H9 (cell line): ENCODE measurements at places on chromosomes 1 and 21.

DNA sequence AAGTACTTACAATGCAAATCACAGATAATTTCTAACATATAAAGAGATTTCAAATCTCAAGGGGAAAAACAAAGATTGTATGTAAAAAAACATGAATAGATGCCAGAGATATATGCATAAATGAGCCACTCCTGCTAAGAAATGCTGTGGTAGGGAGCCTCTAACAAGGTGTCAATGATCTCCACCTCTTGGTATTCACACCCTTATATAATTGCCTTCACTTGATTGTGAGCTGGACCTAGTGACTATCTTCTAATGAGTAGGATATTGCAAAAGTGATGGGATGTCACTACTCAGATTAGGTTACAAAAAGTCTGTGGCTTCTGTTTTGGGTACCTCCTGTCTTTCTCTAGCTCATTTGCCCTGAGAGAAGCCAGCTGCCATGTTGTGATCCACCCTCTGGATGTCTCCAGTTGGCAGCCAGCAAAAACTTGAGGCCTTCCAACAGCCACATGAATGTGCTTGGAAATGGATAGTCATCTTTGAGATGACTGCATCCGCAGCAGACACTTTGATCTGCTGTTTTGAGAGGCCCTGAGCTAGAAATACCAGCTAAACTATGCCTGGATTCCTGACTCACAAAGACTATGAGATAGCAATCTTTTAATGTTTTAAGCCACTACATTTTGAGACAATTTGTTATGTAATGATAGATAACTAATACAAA, 196.1 kb upstream of the FGGY start:
- DNase-seq = no peak

DNA sequence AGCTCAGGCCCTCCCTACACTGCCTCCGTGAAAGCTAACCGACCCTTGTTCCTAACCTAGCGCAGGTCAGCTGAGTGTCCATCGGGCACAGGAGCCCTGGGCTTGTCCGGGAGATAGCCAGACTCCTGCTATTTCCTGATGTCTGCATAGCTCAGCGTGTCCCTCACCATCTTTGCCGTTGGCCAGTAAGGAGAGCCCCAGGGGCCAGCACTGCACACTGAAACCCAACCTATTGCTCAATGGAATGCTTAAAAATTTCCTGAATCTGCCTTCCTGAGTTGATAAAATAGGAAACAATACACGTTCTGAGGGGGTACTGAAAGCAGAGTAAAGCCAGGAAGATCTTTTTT, 2.2 kb downstream of the RUNX1 start:
- no peak for DNase-seq

DNA sequence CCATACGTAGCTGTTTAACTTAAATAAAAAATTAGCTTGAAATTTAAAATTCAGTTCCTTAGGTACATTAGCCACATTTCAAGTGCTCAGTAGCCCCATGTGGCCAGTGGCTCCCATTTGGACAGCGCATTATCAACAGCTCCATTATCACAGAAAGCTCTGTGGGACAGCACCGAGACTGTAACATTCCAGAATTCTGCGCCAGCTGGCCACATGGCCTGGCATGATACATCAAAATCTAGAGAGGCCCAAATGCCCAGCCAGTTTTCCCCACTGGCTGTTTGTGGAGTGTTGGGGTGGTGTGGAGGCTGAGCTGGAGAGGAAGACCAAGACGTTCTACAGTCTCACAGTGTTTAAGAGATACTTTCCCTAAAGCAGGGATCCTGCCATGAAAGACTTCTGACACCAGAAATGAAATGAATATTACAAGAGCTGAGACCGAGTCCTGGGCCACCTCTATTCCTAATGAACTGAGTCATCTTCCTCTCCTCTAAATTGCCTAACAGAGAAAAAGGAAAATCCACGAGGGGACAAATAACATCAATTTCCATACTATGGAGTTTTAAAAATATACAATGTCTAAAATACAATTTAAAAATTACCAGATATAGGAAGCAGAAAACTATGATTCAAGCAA, 27.3 kb upstream of the ACTA1 start:
- no peak for DNase-seq

- DNase-seq = no peak
These were observed 7.0 kb downstream of the PPP1R15B start for GRCh38 chr1:204404629-204405028.

DNA sequence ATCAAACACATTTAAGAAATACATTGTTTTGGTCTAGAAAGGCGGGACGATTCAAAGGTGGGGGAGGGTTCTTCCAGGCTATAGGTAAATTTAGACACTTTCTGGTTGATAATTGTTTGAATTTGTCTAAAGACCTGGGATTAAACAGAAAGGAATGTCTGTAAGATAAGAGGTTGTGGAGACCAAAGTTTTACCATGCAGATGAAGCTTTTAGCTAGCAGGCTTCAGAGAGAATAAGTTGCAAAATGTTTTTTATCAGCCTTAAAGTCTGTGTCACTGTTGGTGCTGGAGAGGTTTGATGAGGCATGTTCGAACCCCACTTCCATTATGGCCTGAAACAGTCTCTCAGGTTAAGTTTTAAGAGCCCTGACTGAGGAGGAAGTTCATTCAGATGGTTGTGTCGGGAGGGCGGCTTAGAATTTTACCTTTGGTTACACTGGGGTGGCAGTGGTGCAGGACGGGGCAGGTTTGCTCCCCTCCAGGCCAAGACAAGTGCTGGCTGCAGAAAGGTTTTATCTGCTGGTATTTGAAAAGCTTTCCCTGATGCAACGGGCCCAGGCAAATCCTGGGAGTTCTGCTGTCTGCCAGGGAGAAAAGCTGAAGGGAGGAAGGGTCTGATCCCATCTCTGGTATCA, 16.0 kb upstream of the SLC2A5 start:
- no peak for DNase-seq

GRCh38 chr1:189431447-189431846, 1046.2 kb downstream of the BRINP3 start:
- no peak for DNase-seq

DNA sequence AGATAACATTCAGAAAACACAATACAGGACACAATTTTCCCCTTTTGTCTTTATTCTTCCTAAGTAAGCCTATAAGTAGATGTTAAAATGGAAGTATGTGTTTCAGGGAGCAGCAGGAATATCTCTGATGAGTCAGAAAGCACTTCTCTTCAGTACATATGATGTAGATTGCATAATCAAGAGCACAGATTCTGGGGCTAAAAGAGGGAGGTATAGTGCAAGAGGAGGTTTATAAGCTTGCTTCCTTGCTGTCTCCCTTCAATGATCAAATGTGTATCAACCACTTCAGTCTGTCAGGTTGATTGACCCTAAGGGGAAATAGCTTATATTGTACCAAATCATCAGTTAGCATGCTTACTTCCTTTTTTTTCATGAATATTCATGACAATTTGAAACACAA, 822.8 kb downstream of the BRINP3 start:
- DNase-seq = no peak

- no peak for DNase-seq
These were observed 8.2 kb upstream of the ST6GALNAC3 start for GRCh38 chr1:76066394-76066793.

DNA sequence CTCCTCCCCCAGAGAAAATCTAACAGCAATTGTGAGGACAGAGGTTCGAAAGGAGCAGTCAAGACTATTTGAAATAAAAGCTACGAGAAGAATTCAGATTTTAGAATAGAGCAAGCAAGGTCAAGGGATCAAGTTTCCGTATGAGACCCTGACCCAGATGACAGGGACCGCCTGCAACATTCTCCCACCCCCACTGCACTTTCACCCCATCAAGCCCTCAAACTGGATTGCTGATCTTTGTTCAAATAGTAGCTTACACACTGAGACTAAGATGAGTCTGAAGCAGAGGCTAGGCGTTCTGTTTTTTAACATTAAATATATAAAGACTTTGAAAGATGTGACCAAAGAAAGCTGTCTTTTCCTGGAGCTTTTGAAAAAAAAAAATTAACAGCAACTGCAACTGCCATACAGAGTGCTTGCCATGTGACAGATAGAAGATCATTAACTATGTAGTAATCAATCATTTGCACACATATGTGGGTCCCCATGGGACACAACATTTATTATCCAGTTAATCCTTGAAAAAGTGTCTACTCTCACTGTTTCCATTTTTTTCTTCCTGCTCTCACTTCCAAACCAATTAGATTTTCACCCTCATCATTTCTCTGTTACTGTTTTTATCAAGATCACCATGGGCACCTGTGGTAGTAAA, 120.0 kb downstream of the GRIK1 start:
- DNase-seq = no peak

GRCh38 chr1:160759740-160760139, 20.7 kb downstream of the SLAMF7 start:
- no peak for DNase-seq

DNA sequence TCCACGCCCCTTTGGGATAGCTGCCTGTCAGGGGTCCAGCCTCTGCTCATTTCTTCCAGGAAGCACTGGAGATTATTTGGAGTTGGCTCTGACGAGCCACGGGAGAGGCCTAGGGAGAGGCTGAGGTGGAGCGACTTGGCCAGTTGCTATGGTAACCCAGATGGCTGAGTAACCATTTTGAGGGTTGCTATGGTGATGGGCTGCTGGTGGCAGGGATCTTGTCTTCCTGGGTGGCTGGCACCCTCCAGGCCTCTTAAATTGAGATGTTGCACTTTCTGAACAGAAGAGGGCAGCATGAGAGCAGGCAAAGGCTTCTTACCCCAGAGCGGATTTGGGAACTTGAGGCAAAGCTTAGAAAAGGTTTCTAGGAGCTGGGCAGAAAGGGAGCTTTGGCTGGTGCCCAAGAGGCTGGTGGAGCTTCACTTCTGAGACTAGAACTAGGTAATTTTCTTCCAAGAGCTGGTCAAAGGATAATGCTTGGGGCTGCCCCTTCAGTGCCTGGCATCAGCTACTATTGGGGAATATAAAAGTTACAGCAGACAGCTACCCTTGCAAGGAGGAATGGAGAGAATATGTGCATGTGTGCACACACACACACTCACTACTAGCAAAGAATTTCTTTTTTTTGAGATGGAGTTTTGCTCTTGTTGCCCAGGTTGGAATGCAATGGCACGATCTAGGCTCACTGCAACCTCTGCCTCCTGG, 72.5 kb downstream of the NDUFS5 start:
- DNase-seq = peak; percentile 94

- DNase-seq = no peak
These were observed 1.0 kb downstream of the AKR7A2 start for GRCh38 chr1:19310720-19311502.

GRCh38 chr1:86992861-86993260, 78.4 kb downstream of the HS2ST1 start:
- no peak for DNase-seq

- DNase-seq = no peak
These were observed 24.2 kb upstream of the C1orf174 start for GRCh38 chr1:3924186-3924824.

DNA sequence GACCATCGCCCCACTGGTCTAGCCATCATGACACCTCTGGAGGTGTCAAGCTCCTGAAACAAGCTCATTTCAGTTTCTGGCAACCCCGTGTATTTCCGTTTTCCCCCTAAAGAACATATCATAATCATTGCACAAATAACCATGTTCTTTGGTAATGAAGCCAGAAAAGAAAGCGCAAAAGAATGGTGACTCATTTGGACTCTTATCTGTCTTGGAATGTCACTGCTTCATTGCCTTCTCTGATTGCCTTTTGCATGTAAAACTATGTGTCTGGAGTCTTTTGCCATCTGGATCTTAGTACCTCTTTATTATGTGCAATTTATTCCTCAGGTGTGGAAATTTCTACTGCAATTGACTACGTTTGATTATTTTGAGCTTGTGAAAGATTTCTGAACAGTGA, 110.5 kb downstream of the COLGALT2 start:
- no peak for DNase-seq

DNA sequence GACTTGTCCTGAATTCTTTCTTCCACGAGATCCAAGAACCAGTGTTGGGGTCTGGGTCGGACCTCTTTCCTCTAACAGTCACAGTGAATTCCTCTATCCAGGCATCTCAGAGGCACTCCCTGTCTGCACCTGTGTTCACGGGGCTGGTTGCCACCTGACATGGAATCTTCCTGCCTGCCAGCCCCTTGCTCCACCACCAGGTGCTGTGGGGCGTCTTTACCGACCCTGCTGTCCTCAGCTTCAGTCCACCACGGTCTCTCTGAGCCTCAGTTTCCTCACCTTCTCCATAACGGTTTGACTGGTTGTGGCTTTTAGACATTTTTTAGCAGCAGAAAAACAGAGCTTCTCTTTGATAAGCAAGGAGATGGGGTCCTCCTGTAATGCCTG, 62.7 kb downstream of the SDC3 start:
- DNase-seq = peak; percentile 68

- DNase-seq = no peak
These were observed 93.7 kb downstream of the CTH start for GRCh38 chr1:70504821-70505193.

GRCh38 chr1:8382608-8383505, 64.9 kb downstream of the SLC45A1 start:
- no peak for DNase-seq

- no peak for DNase-seq
These were observed 123.2 kb upstream of the TNFSF4 start for GRCh38 chr1:173330149-173330951.
